PC-9 (cell line): ENCODE measurements at places on chromosomes 16 and 17. TPM values are rescaled to one million over a fixed set of nuclear protein-coding genes. Genes with fewer than 3 reads are reported as not detected.

Gene KIF18B
- 48.2 and 58.5 TPM in 2 replicates for total RNA-seq

Gene ZFHX3
- 20.5 and 23.1 TPM in 2 replicates for total RNA-seq

GRCh38 chr16:86362155-86362849 lies 148.0 kb upstream of the FOXF1 start:
- no peak for DNase-seq

Gene TNK1
- 15.8 and 18.8 TPM in 2 replicates for total RNA-seq

Gene CRHR1
- not detected in 2 replicates for total RNA-seq

DNA sequence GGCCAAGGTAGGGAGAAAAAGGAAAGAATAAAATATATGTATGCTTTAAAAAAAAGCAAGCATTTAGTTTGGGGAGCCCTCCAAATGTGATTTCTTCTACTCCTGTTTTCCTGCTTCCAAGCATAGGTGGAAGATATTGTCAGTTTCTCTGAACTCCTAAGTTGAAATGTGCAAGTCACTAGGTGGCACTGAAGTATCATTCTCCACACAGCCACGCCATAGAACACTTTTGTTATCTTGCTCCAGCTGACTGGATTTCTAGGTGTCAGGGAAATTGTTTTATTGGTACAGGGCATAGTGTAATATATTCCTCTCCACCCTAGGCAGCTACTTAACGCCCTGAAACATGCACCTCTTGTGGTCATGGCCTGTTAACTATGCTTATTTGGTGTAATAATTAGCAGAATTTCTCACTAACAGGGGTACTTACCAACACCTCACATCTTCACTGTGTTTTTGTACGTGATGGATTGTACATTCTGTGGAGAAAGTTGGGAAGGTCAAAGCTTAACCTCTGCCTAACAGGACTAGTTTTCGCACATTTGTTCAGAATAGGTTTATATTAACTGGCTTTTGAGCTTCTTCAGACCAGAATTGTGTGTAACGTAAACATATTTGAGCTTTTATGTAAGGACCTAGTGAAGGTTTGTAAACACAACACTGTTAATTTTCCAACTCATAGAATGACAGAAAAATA lies 69.3 kb downstream of the FTO start:
- peak; percentile 69 for DNase-seq

DNA sequence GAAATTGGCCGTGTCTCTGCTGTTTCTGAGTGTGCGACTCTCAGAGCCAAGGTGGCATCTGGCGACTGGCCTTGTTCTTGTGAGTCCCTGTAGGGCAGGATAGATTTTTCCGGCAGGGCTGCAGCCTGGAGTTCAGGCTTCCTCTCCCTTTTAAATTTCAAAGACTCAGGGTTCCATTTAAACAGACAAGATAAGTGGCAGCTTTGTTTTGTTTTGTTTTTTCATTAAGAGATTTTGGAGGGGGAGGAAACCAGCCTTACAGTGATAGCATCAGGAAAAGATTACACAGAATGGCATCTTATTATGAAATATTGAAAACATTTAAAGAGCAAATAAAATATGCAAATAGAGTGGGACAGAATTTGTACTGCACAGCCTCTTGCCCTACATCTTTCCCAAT lies 151.3 kb downstream of the RPTOR start:
- no peak for DNase-seq

DNA sequence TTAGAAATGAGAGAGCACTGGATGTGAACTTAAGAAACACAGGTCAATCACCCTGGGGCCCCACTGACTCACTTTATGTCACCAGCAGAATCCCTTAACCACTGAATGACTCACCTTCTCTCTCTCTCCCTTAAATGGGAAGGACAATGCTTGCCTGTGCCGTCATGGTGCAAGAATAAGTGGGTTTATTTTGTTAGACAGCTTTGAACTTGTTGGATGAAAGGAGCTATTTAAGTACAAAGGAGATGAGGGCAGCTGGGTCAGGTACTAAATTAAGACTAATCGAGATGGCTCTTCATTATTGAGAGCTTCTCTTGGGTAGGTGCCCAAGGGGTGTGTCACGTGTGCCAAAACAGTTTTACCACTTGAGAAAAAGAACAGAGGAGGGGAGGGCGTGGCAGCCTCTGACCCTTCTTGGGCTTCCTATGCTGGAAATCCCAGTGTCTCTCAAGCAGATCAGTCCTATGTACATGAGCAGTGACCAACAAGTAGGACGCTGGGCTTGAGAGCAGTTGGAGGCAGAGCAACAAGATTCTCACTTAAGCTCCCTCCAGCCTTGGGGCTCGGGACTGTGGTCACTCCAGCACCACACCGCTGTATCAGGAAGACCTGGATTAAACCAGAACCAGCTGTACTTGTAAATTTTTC lies 6.7 kb upstream of the KRT31 start:
- DNase-seq = peak; percentile 66

DNA sequence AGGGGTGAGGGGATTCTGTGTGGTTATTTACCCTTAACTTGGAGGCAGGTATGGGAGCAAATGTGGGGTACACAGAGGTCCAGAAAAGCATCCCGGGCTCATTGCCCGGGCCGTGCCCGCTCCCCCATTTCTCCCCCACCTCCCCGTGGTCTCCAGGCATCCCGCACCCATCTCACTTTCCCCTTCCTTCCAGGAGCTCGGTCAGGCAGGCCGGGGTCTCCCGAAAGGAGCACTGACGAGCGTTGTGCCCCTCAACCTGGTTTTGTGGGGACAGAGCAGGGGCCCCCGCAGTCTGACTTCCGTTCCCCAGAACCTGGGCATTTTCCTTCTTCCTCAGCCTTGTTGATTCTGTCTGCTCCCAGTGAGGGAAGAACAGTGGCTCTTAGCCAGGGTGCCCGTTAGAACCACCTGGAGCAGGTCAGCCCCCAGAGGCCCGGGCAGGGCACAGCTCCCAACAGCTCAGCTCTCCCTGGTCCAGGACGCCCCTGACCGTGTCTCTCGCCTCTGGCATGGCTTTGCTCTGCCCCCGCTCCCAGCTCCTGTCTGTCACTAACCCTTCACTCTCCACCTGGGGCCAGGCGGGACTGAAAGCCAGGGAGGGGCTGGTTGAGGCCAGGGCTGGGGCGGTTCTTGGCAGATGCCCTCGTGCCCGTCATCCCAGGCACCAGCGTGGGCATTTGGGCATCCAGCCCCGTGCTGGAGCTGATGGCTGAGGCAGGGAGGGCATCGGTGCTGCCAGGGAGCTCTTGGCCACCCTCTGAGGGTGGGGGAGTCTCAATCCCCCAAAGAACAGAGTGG lies 12.5 kb upstream of the NUDT16L1 start:
- no peak for DNase-seq

DNA sequence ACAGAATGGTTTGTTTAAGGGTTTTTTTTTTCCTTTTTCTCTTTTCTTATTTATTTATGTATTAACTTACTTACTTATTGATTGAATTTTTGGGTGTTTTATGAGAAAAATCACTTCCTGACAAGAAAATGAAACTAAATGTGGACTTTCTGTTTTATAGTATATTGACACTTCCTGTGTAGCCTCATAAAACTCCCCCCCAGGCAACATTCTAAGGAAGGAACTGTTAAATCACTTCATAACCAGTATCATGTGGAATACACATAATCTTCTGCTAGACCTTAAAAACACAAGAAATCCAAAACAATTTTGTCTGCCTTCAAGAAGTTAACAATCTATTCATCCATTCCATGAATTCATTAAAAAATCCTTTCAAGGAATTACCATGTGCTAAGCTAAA lies 164.1 kb upstream of the TOM1L1 start:
- DNase-seq = no peak

Gene BAHCC1
- total RNA-seq = 33.7 and 35.4 TPM in 2 replicates

DNA sequence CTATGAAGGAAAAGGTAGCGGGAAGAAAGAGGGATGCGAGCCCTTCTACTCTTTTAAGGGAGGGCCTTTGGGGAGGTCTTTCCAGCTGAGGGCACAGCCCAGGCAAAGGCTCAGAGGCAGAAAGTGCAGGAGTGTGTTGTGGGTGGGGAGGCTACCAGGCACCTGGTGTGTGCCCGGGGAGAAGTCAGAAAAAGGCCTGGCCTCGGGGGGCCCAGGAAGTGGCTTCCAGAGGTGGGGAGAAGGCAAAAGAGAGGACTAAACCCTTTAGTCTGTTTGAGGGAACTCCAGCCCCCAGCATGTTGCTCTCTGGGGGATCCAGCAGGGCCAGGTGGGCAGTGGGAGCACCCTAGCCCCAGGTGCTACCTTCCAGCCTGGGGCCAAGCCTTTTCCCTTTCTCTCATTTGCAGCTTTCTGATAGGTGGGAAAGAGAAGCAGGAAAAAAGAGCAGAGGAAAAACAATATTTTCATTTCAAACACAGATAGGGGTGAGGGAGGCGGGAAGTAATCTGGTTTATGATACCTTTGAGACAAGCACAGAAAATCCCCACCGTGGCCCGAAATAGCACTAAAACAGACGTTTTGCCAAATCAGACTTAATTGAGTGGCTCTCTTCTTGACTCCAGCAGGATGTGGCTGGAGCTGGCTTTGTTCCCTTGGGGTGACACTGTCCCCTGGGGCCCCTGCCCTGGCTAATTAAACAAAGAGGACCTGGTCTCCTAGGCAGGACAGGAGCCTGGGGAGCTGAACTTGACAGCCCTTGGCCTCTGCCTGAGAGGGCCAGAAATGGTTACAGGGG lies 10.4 kb downstream of the RAI1 start:
- DNase-seq = peak; percentile 27

- no peak for DNase-seq
Observed at GRCh38 chr16:9049241-9049640, 42.2 kb upstream of the HAPSTR1 start.

Gene TBC1D3C
- total RNA-seq = 0.31 TPM in 1 of 2 replicates, not detected in the other
